NCI-H187 (cell line): ENCODE measurements at places on chromosomes 3 and 15.
A peak's percentile ranks its signal among the peaks of the same experiment; 100 is the strongest.

DNA sequence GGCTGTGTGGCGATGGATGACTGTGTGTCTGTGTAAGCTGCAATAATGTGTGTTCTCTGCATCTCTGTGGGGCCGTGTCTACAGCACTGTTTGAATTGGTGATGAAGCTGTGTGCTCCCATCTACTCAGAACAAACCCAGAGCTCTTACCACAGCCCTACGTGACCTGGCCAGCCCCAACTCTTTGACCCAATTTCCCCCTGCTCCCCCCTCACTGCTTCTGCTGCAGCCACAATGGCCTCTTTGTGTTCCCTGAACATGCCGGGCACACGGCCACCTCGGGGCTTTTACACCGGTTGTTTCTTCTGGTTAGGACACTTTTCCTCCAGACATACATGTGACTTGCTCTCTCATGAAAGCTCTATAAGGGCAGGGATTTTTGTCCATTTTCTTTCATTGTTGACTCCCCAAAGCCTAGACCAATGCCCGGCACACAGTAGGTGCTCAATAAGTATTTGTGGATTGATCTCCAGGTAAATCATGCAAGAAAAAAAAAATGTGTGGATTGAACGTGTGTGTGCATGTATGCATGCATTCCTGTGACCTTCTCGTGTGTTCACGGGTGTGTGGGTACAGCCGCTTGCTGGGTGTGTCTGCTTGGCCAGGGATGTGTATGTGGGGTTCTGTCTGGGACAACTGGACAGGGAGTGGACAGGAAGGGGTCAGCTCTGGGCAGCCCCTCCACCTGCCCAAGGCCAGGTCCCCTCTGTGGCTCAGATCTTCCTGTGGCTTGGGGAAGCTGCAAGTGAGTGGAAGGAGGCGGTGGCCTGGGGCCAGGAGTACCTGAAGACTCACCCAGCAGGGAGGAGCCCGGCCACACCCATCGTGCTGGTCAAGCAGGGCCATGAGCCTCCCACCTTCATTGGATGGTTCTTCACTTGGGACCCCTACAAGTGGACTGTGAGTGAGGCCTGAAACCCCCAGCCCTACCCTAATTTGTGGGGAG lies 14.8 kb downstream of the VILL start:
- no peak for DNase-seq

- DNase-seq: no peak
These were observed 65.4 kb downstream of the BDH1 start for GRCh38 chr3:197490098-197491058.

DNA sequence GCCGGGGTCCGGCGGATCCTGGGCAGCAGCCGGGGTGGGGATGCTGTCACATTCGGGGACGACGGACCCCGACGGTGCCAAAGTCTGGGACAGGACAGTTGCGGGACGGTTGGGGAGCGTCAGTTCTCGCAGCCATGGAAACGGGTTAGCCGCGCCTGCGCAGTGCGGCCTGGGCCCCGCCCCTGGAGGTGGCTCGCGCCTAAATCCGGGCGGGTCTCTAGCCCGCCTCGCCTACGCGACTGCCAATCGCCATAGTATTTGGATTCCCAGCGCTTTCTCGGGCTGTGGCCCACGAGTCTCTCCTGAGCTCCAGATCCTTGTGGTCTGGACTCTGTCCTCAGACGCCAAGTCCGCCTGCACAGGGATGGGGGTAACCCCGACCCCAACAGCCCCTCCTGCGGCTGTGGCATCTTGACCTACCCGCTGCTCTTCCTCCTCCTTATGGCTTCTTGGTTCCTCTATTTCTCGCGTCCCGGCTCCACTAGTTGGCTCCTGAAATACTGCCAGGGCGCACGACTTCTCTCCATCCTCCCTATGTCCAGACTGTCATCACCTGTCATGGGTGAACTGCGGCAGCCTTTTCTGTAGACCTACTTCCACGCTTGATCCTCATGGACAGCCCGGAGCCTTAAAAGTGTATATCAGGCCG lies at the start of gene ZMYND10:
Gene ZMYND10, minus strand, starts transcription at position 147 of the 649 bp plus-strand sequence. CDS start 153 bp downstream, outside the sequence.
- DNase-seq: peak; percentile 32

- DNase-seq: no peak
These were observed 29.2 kb downstream of the MASP1 start for GRCh38 chr3:187262360-187262759.

- no peak for DNase-seq
These were observed 61.2 kb downstream of the CLDN1 start for GRCh38 chr3:190261015-190261414.

DNA sequence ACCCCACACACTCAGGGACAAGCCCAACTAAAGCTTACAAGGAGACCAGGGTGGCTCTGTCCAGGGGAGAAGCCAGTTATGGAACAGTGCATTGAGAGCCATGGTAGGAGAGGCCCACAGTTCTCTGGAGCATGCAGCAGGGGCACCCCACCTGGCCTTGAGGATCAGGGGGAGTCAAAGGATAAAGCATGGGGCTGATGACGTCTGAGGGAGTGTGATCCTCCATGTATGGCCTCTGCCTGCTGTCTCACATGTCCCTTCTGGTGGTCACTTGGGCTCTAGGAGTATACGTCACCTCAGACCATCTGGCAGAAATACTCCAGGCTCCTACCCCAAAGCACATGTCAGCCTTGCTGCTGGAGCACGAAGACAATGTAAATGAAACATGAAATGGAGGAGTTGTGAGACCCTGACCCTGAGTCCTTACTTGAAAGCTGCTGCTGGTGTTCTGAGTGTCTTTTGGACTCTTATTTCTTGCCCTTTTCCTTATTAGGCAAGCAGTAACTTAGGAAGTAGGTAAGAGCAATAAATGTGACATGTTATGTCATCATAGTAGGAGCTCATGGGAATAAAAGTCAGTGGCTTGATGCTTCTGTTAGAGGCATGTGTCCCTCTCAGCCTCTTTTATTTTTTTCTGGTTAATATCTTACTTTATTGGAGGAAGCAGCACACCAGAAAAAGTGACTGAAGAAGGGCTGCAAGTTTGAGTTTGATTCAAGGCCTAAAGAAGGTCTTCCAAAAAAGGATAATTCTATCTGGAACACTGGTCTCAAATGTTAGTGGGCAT lies 15.5 kb downstream of the SRPRB start:
- DNase-seq: no peak

DNA sequence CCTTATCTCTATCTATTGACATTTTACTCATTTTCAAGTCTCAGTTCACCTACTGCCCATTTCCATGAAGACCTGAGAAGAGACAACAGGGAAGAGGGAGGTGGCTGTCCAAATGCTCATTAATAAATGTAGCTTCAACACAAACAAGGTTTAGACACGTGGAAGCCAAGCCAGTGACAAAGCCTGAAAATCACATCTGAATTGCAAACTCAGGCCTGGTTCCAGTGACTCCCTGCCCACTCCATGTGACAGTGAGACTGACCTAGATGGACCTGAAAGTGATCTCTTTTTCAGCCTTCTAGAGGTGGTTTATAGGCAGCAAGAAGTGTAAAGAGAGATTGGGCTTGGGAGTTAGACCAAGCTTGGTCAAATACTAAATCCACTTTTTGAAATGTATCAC lies 126.6 kb upstream of the BCL6 start:
- no peak for DNase-seq

DNA sequence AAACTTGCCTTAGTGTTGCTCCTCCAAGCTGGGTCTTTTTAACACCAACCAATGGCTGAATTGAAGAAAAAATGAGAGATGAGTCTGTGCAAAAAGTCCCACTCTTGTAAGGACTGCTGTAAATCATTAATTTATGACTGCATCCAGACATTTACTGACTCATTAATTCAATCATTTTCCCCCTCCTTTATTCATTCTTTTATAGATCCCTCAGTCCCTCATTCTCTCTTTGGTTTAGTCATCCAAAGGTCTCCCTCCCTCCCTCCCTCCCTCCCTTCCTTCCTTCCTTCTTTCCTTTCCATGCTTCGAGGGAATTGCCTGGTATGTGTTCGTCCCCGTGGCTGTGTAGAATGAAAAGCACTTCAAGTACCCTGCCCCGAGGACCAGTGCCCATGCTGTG lies 35.3 kb upstream of the MRPS22 start:
- no peak for DNase-seq

DNA sequence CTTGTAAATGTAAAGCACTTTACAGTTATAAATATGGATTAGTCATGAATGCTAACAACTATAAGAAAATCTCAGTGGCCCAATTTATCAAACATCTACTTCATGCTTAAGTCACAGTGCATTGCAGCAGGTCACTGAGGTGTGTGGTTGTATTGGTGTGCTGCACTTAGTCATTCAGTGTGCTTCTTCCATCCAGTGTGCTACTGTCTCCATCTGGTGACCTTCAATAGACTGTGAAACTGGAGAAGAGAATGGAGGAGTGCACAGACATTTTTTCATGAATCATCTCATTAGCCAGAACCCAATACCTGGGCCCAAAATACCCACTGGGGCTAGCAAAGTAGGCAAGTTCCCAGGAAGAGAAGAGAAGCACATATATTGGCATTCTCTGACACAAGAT lies 199.6 kb downstream of the SHOX2 start:
- no peak for DNase-seq
